Stimulated activated CD4-positive, alpha-beta T cell treated with anti-CD3 and anti-CD28 coated beads, Interleukin-12 subunit alpha, Interleukin-12 subunit beta, amount 100 ng/mL, for 4 hours (primary cell): ENCODE measurements at places on chromosomes 5 and 9.

DNA sequence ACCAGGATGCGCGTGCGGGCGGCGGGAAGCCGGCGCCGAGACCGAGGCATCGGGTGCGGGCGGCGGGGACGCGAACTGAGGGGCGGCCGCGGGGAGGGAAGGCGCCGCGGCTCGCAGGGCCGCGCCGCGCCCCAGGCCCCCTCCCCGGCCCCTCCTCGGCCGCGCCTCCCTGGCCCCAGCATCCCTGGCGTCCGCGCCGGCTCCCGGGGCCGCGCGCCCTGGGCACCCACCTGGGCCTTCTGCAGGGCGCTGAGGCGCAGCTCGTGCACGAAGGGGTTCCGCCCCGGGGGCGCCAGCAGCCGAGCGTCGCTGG lies 324 bp downstream of the LPCAT1 start:
- no peak for DNase-seq

DNA sequence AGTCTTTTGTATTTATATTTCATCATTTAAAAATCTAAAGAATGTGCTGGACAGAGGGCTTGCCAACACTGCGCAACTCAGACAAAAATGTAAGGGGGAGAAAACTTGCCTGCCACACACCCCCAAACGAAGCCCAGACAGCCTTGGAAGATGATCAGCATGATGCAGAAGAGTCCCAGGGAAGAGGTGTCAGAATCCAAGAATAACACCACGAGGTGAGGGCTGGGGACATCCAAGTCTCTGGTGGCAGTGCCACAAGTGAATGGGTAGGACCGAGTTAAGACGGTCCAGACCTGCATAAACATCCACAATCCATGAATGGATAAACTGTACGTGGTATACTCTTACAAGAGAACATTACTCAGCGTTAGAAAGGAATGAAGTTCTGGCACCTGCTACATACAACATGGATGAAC lies 10.4 kb downstream of the EPB41L4B start:
- DNase-seq: no peak

GRCh38 chr9:135370411-135371375 lies 108.9 kb upstream of the PPP1R26 start:
- DNase-seq: no peak

DNA sequence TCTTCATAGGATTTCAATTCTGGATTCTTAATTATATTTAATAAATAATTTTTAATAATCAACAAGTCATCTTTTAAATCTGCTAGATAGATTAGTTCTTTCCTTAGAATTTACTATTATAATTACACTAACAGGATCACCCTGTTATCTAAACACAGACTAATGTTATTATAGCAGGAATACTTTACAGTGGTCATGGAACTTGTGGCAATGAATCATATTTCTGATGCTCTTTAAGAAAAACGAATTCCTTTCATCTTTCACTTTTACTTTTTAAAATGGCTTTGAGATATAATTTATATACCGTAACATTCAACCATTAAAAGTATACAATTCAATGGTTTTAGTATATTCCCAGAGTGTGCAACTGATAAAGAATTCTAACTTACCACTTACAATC lies 29.7 kb upstream of the CDK5RAP2 start:
- DNase-seq: no peak

DNA sequence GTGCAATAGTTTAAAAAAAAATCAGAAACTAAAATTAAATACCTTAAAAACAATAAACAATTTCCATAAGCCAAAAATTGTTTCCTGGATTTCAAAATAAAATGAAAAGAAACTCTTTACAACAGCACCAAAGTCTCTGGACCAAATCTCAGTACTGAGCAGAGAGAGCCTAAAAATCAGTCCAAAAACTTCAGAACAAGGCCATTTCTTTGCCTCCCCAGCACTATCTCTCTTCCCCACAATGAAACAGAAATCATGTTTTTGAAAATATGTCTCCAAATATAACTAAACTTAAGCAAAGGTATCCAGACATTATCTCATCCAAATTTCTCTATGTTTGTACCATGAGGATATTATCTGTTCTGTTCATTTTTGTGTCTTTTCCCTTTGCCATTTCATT lies 1.0 kb downstream of the FREM1 start:
- no peak for DNase-seq
